Effector memory CD8-positive, alpha-beta T cell (primary cell): ENCODE measurements at places on chromosomes 5 and 9.

DNA sequence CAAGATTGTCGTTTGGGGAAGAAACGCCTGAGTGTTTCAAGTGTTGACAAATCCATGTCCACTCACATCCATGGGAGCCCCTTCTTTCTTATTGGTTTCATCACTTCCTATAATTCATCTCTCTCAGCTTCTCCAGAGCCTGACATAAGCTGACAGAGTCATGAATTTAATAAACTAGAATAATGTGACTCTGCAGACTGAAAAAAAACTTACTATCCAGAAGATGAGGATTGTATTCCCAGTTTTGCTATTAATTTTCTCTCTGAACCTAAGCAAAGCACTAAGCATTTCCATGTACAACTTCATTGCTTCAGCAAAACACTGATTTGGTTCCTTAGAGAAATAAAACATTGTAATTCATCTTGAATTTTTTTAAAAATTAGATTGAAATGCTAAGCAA is 691.8 kb downstream of the MTRR start:
- H3K4me1 ChIP-seq, result no peaks in the 10 kb centered on the region
- no peaks in the 10 kb centered on the region for H3K27me3 ChIP-seq
- no peak overlapping the region for H3K4me3 ChIP-seq
- no peak for DNase-seq
- no peaks in the 10 kb centered on the region for H3K36me3 ChIP-seq

GRCh38 chr5:59276325-59276675 is 617.2 kb downstream of the PDE4D start:
- no peak overlapping the region for H3K4me3 ChIP-seq
- H3K36me3 ChIP-seq, result no peaks in the 10 kb centered on the region
- H3K27ac ChIP-seq, result no peak overlapping the region
- peaks cover 9% of the 10 kb centered on the region for H3K4me1 ChIP-seq
- DNase-seq, result no peak

DNA sequence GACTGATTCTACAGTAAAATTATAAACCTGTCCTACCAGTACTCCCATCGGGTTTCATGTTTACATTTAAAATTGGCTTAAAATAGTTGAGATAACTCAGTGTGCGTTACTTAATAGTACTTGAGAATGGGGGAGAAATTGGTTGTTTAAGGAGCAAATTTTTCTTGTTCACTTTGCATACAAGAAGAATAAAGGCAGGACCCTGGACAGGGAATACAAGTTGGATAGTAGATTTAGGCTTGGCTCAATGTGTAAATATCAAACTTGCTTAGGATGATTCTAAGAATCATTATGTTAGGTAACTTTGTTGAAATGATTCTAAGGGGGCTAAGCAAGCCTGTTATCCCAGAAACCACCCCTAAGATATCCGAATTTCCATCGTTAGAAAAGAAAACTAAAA is 448.4 kb upstream of the TLE4 start:
- no peaks in the 10 kb centered on the region for H3K4me1 ChIP-seq
- H3K27me3 ChIP-seq, result no peaks in the 10 kb centered on the region
- DNase-seq, result no peak
- no peak overlapping the region for H3K27ac ChIP-seq

DNA sequence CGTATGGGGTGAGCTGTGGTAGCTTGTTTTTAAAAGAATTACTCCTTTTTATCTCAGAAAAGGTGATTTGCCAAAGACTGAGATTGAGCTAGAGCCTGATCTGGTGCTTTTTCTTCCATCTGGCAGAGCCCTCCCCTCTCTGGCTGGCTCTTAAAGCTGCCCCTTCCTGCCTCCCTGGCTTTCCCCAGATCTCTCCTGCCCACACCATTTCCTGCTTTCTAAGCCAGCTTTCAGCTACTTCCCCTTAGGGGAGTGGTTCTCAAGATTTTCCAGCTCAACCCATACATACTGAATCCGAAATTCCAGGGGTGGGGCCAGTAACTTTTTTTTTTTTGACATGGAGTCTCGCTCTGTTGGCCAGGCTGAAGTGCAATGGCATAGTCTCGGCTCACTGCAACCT is 4.8 kb upstream of the ACOT12 start:
- no peaks in the 10 kb centered on the region for H3K36me3 ChIP-seq
- H3K27me3 ChIP-seq, result peaks cover 76% of the 10 kb centered on the region
- DNase-seq, result no peak

- no peak overlapping the region for H3K27ac ChIP-seq
- H3K27me3 ChIP-seq, result peaks cover 22% of the 10 kb centered on the region
- DNase-seq, result no peak
- no peak overlapping the region for H3K4me3 ChIP-seq
- H3K4me1 ChIP-seq, result no peaks in the 10 kb centered on the region
Observed at GRCh38 chr5:31918739-31919138, 255.4 kb downstream of the GOLPH3 start.

- no peak for DNase-seq
- H3K4me1 ChIP-seq, result no peaks in the 10 kb centered on the region
- no peak overlapping the region for H3K27ac ChIP-seq
- H3K27me3 ChIP-seq, result no peaks in the 10 kb centered on the region
Observed at GRCh38 chr5:82466986-82467561, 188.9 kb upstream of the RPS23 start.

GRCh38 chr9:115234094-115234493 is 116.1 kb upstream of the TNC start:
- H3K4me1 ChIP-seq, result no peaks in the 10 kb centered on the region
- peaks cover 37% of the 10 kb centered on the region for H3K27me3 ChIP-seq
- no peaks in the 10 kb centered on the region for H3K36me3 ChIP-seq

- H3K4me1 ChIP-seq, result no peaks in the 10 kb centered on the region
- peaks cover under 1% of the 10 kb centered on the region for H3K27me3 ChIP-seq
- no peak overlapping the region for H3K27ac ChIP-seq
- H3K4me3 ChIP-seq, result no peak overlapping the region
- DNase-seq, result no peak
Observed at GRCh38 chr5:83011985-83012384, 65.2 kb downstream of the TMEM167A start.

DNA sequence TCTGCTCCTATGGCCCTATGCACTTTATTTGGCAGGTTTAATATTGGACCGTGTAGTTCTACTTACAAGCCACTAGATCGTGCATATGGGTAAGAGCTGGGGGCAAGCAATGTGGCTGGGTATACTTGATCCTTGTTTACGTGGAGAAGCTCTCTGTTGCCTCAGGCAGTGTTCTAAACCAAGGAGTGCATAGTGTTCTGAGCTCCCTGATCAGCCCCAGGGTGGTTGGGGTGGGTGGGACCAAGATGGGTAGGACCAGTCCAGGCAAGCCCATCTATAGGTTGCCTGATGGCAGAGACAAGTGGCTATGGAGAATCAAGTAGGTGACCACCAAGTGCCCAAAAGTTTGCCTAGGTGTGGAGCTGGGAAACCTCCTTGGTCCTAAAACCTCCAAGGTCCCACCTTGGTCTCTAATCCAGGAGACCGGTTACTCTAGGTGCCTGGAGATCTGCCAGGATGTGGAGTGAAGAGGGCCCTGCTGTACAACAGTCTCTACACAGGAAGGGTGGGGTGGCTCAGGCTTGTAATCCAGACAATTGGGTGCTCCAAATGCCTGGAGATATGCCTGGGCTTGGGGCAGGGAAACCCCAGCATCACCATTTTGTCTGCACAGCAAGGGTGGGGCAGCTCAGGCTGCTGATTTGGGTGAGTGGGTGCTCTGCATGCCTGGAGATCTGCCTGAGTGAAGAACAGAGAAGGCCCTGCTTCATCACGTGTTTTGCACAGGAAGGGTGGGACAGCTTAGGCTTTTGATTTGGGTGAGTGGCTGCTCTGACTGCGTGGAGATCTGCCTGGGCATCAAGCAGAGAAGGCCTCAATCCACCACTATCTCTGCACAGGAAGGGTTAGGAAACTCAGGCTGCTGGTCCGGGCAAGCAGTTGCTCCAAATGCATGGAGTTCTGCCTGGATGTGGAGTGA is 659.8 kb downstream of the TLE4 start:
- H3K4me3 ChIP-seq, result no peak overlapping the region
- H3K27ac ChIP-seq, result no peak overlapping the region
- H3K36me3 ChIP-seq, result no peaks in the 10 kb centered on the region
- no peak for DNase-seq
- no peaks in the 10 kb centered on the region for H3K4me1 ChIP-seq
- no peaks in the 10 kb centered on the region for H3K27me3 ChIP-seq

GRCh38 chr5:56282216-56282615 is 49.1 kb upstream of the ANKRD55 start:
- H3K4me1 ChIP-seq, result no peaks in the 10 kb centered on the region
- H3K4me3 ChIP-seq, result no peak overlapping the region
- no peaks in the 10 kb centered on the region for H3K36me3 ChIP-seq
- no peak overlapping the region for H3K27ac ChIP-seq

DNA sequence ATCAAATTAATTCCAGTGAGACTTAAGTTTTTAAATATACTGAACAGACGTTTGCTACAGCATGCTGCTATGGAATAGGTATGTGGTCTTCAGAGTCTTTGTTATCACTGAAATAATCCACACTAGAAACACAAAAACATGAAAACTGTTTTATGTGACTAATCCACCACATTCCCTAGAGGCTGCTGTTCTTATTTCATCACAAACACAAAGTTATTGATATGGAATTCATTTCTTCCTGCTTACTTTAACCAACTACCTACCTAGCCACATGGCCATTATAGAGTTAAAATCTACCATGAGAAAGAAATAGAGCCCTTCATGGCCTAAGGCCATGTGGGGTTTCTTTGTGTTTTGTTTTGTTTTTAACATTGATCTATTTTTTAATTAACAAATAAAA is 232.3 kb upstream of the PTGER4 start:
- no peak for DNase-seq
- no peak overlapping the region for H3K4me3 ChIP-seq
- H3K36me3 ChIP-seq, result no peaks in the 10 kb centered on the region

GRCh38 chr9:120480707-120481106 is 99.3 kb downstream of the CDK5RAP2 start:
- H3K36me3 ChIP-seq, result peaks cover 55% of the 10 kb centered on the region
- peaks cover 4% of the 10 kb centered on the region for H3K4me1 ChIP-seq
- DNase-seq, result no peak
- H3K27ac ChIP-seq, result no peak overlapping the region
- H3K4me3 ChIP-seq, result no peak overlapping the region

- H3K4me3 ChIP-seq, result no peak overlapping the region
- no peak for DNase-seq
- H3K36me3 ChIP-seq, result no peaks in the 10 kb centered on the region
- no peaks in the 10 kb centered on the region for H3K27me3 ChIP-seq
- no peak overlapping the region for H3K27ac ChIP-seq
Observed at GRCh38 chr5:114657342-114658130, 295.7 kb downstream of the KCNN2 start.

GRCh38 chr5:173888473-173889131 is 453 bp downstream of the CPEB4 start:
- peak overlapping the region; percentile 93 for H3K27ac ChIP-seq
- peaks cover 19% of the 10 kb centered on the region for H3K36me3 ChIP-seq
- H3K27me3 ChIP-seq, result no peaks in the 10 kb centered on the region

DNA sequence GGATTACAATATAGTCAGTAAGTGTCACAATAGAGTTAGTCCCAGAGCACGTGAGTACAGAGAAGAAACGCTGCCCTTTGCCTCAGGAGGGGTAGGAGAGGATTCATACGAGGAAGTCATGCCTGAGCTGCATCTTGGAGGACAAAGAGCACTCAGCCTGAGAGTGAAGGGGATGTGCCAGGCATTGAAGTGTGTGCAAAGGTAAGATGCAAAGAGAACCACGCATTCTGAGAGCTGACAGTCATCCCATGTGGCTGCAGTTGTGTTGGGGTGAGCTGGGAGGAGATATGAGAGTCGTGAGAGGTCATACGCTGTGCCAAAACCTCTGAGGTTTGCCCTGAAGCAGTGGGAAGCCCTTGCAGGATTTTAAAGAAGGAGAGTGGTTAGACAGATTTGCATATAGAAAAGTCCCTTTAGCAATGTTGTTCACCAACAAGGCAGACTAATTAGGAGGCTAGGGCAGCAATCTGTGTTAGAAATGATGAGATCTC is 97.5 kb downstream of the PIP5K1B start:
- no peak for DNase-seq
- H3K4me1 ChIP-seq, result no peaks in the 10 kb centered on the region
- no peak overlapping the region for H3K27ac ChIP-seq
- H3K4me3 ChIP-seq, result no peak overlapping the region
- no peaks in the 10 kb centered on the region for H3K36me3 ChIP-seq
- peaks cover 9% of the 10 kb centered on the region for H3K27me3 ChIP-seq

GRCh38 chr5:39115644-39116343 is 41.6 kb upstream of the RICTOR start:
- H3K27ac ChIP-seq, result no peak overlapping the region
- H3K27me3 ChIP-seq, result no peaks in the 10 kb centered on the region
- H3K4me3 ChIP-seq, result no peak overlapping the region

DNA sequence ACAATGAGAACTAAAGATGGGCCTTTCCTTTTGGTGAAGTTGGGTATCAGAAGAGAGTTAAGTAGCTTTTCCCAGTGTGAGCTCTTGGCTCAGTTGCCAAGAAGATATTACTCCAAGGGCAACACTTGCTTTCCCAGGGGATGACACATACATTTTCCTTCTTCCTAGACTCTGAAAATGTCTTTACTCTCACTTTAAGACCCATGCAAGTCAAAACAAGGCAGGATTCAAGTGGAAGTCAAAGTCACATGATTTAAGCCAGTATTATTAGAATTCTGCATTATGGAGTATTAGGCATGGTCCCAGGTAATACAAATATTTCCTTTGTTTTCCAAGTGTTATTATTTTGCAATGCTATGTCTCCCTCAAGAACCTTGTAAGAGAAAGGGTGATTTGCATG is 175.1 kb downstream of the PPP2R2B start:
- peak overlapping the region; percentile 26 for H3K27ac ChIP-seq
- DNase-seq, result no peak
- no peaks in the 10 kb centered on the region for H3K27me3 ChIP-seq
- H3K4me1 ChIP-seq, result peaks cover 19% of the 10 kb centered on the region
- no peak overlapping the region for H3K4me3 ChIP-seq
- H3K36me3 ChIP-seq, result peaks cover 4% of the 10 kb centered on the region

GRCh38 chr5:98787131-98787719 is 13.8 kb downstream of the RGMB start:
- H3K4me3 ChIP-seq, result no peak overlapping the region
- DNase-seq, result no peak
- no peak overlapping the region for H3K27ac ChIP-seq
- no peaks in the 10 kb centered on the region for H3K36me3 ChIP-seq
- peaks cover 22% of the 10 kb centered on the region for H3K27me3 ChIP-seq

DNA sequence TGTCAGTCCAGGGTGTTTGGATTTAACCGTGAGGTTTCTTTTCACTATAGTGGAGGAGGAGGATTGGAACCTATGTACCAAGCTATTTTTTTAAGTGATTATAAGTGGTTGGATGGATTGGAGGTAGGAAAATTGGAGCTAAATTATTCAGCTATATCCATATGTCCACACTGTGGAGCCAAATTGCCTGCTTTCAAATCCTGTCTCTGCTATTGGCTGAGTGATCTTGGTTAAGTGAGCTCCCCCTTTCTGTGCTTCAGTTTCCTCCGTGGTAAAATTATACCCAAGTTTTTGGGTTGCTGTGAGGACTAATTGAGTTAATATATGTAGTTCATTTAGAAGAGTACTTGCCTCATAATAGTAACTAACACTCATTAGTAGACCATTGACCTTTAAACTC is 2.5 kb downstream of the CENPP start:
- H3K4me3 ChIP-seq, result no peak overlapping the region
- no peaks in the 10 kb centered on the region for H3K27me3 ChIP-seq
- no peak for DNase-seq
- peaks cover 22% of the 10 kb centered on the region for H3K4me1 ChIP-seq

GRCh38 chr5:143139585-143139984 is 263.9 kb downstream of the NR3C1 start:
- H3K27ac ChIP-seq, result no peak overlapping the region
- H3K4me3 ChIP-seq, result no peak overlapping the region
- no peaks in the 10 kb centered on the region for H3K27me3 ChIP-seq
- peaks cover 8% of the 10 kb centered on the region for H3K36me3 ChIP-seq

GRCh38 chr5:135615581-135616260 is 36.9 kb upstream of the CXCL14 start:
- H3K4me1 ChIP-seq, result no peaks in the 10 kb centered on the region
- DNase-seq, result no peak
